ENCODE measurements at places on chromosomes 11 and 22.
A peak's percentile ranks its signal among the peaks of the same experiment; 100 is the strongest.

GRCh38 chr22:26579331-26579886, 10.5 kb downstream of the TPST2 start:
- DNase-seq = peak; percentile 72

GRCh38 chr11:68033708-68034045, 3.2 kb downstream of the NDUFS8 start:
- DNase-seq = no peak

DNA sequence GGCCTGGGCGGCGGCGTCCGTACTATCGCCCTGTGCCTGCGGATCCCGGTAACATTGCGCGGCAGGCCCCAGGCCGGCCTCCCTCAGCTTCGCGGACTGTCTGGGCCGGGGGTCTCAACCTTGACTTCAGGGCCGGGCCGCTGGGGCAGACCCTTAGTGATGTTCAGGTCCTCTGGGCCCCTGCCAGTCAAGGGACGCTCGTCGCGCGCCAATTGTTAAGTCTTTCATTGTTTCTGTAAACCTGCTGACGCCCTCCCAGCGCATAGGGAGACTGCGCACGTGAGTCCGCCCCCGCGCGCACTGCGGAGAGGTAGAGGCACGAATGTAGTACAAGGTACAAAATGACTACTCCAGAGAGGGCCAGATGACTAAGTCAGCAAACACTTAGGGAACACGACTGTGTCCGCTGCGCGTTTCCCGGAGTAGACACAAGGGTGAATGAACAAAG, 451 bp upstream of the HDHD5 start:
- DNase-seq = peak; percentile 57

- DNase-seq = peak; percentile 86
Measured at GRCh38 chr22:20418211-20418788, 19.3 kb downstream of the SCARF2 start.

GRCh38 chr11:61853698-61854169, 25.6 kb downstream of the FADS2 start:
- DNase-seq = no peak

DNA sequence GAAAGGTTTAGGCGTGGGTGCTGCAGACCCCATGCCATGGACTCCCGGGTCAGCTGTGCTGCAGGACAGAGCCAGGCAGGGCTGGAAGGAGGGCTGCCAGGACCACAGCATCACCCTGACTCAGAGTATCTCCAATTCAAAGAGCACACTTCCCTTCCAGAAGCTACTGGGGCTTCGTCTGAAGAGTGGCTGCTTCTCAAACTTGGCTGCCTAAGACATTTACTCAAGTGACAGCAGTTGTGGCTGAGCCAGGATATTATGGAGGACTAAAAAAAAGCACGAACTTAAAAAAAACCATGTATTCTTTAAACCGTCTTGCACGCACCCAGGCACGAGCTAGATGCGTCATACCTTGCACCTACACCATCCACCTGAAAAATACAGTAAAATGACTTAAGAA, 13.0 kb upstream of the BID start:
- DNase-seq = no peak

- DNase-seq = no peak
Measured at GRCh38 chr22:29750559-29751538, 16.0 kb downstream of the ZMAT5 start.

DNA sequence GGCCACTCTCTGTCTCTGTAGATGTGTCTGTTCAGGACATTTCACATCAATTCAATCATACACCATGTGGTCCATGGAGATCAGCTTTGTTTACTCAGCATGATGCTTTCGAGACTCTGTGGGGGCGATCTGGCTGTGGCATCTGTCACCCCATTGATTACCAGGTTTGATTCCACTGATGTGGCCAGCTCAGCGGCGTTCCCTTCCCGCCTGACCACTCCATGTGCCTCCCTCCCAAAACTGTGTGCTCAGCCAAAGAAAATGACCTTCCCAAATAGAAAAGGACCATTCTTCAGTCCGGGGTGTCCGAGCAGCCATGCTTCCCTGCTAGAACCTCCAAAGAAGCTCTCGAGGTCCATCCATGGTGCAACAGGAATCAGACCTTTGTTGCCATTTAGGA, 89.1 kb downstream of the BRD1 start:
- no peak for DNase-seq

GRCh38 chr11:28257761-28258160, 149.6 kb downstream of the METTL15 start:
- no peak for DNase-seq

- no peak for DNase-seq
Measured at GRCh38 chr11:9180784-9181183, 84.4 kb downstream of the DENND5A start.

GRCh38 chr11:75280227-75280701, 39.7 kb downstream of the TPBGL start:
- DNase-seq = peak; percentile 84

DNA sequence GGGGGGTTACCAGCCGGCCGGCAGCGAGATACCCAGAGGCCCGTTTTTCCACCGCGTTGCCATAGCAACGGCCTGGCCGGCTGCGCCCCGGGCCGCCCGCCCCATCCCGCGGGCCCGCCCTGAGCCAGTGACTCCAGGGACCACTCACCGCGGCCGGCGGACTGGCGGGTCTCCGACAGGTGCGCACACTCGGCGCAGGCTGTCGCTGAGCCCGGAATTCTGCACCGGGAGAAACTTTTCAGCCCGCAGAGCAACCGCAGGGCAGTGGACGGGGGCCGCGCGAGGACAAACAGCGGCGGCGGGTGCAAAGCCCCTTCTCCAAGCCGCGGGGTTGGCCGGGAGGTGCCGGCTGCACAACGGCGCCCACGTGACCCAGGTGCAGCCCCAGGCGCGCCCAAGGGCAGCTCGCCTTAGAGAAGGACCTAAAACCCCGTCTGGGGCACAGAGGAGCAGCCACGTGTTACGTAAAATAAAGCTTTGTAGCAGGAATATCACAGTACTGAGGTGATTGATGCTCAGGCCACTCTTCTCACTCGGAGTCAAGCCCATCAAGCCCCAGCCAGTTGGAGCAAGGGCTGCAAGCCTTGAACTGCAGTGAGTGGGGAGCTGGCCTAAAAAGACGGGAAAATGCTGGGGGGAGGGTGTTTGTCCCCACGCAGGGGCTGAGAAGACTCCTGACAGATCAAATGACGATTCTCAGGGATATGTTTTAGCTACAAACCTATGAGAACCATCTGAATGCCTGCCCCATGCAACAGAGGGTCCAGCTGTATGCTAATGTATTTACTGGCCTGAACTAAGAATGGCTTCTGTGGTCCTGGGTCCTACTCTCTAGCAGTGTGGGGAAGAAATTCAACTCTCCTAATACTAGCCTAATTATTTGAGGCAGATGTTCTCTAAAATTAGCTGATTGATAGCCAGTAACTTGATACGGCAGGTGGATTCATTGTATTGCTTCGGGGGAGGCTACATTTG, at the start of gene STK33:
Gene STK33, minus strand, starts transcription at position 294 of the 975 bp plus-strand sequence. CDS start 119,323 bp downstream, outside the sequence.
- DNase-seq = peak; percentile 89

- DNase-seq = peak; percentile 12
Measured at GRCh38 chr11:66987158-66987620, 12.1 kb downstream of the C11orf86 start.

GRCh38 chr11:6931146-6931713, 5.0 kb downstream of the ZNF215 start:
- no peak for DNase-seq

DNA sequence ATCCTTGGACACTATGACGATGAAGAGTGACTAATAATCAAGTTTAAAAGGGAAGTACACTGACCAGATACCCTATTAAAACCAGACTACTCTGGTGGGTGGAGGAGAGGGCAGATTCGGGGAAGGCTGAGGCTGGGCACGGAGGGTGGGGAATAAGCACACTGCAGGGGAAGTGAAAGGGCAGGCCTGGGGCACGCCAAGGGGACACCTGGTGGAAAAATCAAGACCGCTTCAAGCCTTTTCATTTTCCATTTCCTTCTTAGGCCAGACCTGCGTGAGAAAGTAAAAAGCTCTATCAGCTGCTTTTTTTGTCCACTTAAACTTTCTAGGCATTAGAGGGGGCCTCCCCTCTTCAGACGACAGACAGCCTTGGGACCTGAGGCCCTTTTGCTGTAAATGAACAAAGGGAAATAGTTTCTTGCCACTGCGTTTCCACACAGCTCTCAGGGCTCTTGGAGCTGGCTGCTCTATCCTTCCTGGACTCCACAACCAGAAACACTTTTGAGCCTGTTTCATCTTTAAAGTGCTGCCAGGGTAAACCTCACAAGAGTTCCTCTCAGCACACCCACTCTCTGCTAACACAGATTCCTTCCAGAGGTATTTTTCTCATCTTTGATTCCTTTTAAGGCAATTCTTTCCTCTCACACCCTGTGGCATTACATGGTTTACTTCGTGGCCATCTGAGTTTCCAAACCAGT, 25.0 kb upstream of the SERPIND1 start:
- peak; percentile 74 for DNase-seq

GRCh38 chr22:44172370-44173108, 8.2 kb upstream of the PARVG start:
- peak; percentile 81 for DNase-seq

DNA sequence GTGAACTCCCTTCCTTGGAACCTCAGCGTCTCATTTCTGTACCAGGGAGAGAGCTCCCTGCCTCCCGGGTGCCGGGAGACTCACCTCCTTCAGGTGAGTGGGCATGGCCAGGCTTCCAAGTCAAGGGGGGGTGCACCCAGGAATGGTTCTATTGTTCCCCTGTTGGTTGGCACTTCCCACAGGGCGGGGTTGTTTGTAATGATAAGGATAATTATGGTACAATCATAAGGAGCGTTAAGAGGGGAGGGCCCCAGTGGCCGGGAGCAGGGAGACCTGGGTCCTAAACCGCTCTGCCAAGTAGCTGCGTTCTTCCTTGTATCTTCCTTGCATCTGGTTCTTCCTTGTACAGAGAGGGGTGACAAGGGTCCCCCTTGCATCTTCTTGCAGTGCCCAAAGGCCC, 79.1 kb downstream of the LRRC32 start:
- no peak for DNase-seq

DNA sequence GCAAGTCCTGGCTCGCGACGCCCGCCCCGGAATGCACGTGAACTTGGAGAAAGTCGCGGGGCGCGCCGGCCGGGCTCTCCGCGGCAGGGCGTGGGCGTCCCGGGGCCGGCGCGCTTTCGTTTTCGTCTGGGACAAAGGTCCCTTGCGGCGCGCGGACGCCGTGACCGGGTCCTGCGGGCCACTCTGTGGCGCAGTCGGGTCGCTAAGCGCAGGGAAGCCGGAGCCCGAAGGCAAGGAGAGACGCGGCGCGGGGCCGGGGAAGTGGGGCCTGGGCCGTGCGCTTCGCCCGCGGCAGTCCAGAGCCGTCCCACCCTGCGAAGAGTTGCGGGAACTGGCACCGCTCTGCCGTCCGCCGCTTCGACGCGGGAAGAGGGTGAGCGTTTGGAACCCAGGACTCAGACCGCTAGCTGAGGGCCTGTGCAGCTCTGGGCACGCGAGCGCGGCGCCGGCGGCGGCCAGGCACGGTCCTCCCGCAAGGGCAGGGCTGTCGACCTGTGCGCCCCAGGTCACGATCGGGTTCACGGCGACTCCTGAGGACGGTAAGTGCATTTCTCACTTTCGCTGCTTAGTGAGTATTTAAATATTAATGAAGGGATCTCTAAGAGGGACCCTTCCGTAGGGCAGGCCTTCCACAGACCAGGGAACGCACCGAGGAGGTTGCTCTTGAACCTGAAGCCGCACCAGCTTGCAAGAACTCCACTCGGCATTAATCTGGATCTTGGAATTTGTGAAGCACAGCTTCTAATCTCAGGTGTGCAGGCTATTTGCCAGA, 78.0 kb upstream of the PPARA start:
- DNase-seq = peak; percentile 73

DNA sequence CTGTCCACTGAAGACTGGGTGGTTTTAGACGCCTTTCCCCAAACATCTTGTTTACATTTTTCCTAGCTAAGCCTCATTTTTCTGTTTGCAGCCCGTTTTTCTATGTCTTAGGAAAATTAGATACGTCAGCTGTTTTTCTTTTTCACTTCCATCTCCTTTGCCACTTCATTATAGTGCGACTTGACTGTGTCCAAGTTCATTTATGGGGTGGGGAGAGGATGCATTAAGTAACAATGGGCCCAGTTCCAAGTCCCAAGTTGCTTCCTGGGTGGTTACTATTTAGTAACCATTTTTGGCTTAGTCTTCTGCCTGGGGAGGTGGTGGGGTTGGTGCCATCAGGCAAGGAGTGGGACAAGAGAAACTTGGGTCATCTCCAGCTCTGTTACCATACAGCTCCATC, 83.0 kb downstream of the TRAF6 start:
- no peak for DNase-seq

GRCh38 chr11:123577081-123577598, 77.3 kb downstream of the SCN3B start:
- DNase-seq = peak; percentile 86

DNA sequence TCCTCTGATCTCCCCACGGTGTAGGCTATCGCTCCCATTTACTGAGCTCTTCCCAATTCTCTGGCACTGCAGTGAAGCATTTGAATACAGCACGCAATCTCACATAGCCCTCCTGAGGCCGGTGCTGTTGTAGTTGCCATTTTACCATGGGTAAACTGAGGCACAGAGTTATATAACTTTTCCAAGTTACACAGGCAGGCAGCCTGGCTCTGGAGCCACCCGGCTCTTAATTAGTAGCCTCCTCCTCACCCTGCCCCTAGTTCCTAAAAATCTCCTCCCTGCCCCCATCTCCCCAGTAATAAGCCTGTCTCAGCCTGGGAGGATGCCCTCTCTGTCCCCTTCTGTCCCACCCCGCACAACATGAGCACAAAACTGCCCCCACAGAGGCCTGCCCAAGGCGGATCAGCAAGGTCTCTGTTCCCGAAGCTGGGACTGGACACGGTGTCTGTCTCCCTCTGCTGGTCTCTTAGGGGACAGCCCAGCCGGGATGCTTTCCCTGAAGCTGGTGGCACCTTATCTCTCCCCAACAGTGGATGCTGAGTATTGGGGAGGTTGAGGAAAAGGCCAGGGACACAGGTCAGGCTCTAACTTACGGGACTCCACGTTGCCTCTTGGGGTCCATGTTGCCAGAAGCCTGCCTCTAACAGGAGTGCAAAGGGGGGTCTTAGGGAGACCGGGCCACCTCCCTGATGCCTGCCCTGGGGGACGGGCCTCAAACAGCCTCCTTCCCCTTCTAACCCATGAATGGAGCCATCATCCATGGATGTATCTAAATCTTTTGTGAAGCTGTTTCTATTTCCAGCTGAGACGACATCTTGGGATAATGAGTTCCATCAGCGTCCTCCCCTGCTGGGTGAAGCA, 9.1 kb upstream of the CLCF1 start:
- DNase-seq = peak; percentile 82

GRCh38 chr11:77510851-77511250, 37.0 kb upstream of the PAK1 start:
- no peak for DNase-seq

- DNase-seq = no peak
Measured at GRCh38 chr22:42069801-42070516, 653 bp downstream of the NAGA start.
